ENCODE measurements at places on chromosomes 4 and X. TPM values are rescaled to one million over a fixed set of nuclear protein-coding genes. Genes with fewer than 3 reads are reported as not detected.

NLGN4X gene
- 0.11 TPM for total RNA-seq

NHSL2 gene
- total RNA-seq = 1.3 TPM

RNF128 gene
- total RNA-seq = not detected

SLC25A53 gene
- 5.1 TPM for total RNA-seq

MAGEB10 gene
- total RNA-seq = not detected

GRCh38 chr4:2963966-2964471 lies 648 bp downstream of the GRK4 start:
- no peak for DNase-seq
- H3K4me3 ChIP-seq = peak overlapping the region; percentile 87
- peaks cover 34% of the 10 kb centered on the region for H3K4me1 ChIP-seq
- no peaks in the 10 kb centered on the region for H3K36me3 ChIP-seq
- H3K27me3 ChIP-seq = no peaks in the 10 kb centered on the region

GRCh38 chrX:102835504-102836146 lies 101.4 kb upstream of the RAB40AL start:
- H3K36me3 ChIP-seq = no peaks in the 10 kb centered on the region
- no peak overlapping the region for H3K27ac ChIP-seq
- no peak overlapping the region for H3K4me3 ChIP-seq
- DNase-seq = no peak

- H3K4me3 ChIP-seq = no peak overlapping the region
- H3K27me3 ChIP-seq = no peaks in the 10 kb centered on the region
- no peak overlapping the region for H3K27ac ChIP-seq
- H3K4me1 ChIP-seq = no peaks in the 10 kb centered on the region
- no peak for DNase-seq
These were observed 17.1 kb downstream of the NAT8L start for GRCh38 chr4:2075987-2076907.

DNA sequence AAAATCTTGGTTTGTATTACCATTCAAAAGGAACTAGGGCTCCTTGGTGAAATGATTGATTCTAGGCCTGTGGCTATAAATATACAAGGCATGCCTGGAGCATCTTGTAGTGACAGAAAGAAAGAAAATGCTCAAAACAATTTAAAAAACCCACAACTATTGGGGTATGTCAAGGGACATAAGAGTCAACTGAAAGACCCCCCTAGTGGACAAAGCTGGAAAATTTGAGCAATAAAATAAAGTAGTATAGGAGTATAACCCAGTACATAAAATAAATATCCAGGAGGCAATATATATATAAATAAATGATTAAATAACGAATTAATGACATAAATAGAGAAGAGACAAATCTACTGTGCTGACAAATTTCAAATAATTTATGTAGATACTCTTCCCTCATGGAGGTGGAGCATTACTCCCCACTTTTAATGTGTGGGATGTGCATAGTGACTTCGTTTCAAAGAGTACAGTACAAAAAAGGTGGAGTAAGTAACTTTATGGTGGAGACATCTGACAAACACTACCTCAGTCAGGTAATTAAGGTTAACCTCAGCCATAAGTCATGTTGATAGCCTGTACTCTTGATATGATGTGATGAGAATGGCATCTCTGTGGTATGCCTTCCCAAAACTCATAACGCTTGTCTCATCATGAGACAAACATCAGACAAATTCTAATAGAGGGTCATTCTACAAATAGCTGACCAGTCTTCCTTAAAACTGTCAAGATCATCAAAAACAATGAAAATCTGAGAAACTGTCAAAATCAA lies 185.0 kb upstream of the GLRA2 start:
- H3K4me1 ChIP-seq = no peaks in the 10 kb centered on the region

DNA sequence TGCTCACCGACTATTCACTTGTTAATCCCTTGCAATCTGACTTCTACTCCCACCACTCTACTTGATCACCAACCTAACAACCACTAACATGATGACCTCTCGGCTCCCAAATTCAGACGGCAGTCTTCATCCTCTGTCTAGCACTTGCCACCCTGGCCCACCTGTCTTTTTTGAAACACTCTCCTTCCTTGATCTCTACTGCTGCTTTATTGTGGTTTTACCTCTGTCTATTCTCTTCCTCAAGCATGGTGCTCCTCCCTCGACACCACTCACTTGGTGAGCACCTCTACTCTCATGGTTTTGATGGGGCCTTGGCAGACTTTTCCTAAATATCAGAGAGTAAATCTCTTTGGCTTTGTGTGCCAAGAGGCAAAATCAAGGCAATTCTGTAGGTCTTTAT lies 21.7 kb upstream of the CXCR3 start:
- no peak overlapping the region for H3K4me3 ChIP-seq
- H3K27ac ChIP-seq = no peak overlapping the region
- no peaks in the 10 kb centered on the region for H3K36me3 ChIP-seq
- H3K27me3 ChIP-seq = no peaks in the 10 kb centered on the region
- peaks cover 42% of the 10 kb centered on the region for H3K4me1 ChIP-seq
- no peak for DNase-seq

DNA sequence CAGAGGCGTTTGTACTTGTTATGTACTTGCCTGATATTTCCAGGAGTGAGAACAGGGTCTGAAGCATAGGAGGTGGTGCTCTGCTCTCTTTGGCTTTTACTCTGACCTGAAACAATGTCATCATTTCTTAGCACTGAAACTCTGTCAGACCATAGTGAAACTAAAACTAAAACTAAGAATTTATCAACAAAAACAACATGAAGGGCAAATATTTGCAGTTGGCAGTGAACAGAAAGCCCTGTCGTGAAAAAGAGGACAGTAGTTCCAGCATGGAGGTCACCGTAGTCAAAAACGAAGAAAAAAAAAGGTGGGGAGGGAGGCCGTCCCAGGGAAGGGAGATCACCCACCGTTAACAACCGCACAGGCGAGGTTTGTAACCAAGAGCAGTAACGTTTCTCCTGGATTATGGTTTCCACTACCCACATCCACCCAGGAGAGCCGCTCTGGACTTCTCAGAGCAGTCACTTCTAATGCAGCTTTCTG lies 97.5 kb downstream of the ANK2 start:
- no peak overlapping the region for H3K27ac ChIP-seq
- no peaks in the 10 kb centered on the region for H3K4me1 ChIP-seq
- no peak overlapping the region for H3K4me3 ChIP-seq
- no peak for DNase-seq
- no peaks in the 10 kb centered on the region for H3K36me3 ChIP-seq
- H3K27me3 ChIP-seq = no peaks in the 10 kb centered on the region

DNA sequence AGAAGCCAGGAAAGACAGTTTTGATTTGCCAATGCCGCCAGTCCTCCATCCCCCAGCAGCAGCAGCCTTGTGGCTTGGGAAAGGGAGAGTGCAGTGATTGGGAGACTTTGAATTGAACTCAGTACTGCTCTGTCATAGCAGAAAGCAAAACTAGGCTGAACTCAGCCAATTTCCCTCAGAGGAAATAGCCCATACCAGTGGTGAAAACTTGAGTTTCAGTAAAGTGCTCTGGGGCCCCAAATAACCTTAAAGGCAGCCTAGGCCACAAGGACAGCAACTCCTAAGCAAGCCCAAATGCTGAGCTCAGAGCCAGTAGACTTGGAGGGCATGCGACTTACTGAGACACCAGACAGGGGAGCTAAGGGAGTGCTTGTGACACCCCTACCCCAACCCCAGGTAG lies 2.0 kb upstream of the PROM1 start:
- no peak overlapping the region for H3K27ac ChIP-seq
- H3K4me1 ChIP-seq = peaks cover 23% of the 10 kb centered on the region
- no peak overlapping the region for H3K4me3 ChIP-seq

DNA sequence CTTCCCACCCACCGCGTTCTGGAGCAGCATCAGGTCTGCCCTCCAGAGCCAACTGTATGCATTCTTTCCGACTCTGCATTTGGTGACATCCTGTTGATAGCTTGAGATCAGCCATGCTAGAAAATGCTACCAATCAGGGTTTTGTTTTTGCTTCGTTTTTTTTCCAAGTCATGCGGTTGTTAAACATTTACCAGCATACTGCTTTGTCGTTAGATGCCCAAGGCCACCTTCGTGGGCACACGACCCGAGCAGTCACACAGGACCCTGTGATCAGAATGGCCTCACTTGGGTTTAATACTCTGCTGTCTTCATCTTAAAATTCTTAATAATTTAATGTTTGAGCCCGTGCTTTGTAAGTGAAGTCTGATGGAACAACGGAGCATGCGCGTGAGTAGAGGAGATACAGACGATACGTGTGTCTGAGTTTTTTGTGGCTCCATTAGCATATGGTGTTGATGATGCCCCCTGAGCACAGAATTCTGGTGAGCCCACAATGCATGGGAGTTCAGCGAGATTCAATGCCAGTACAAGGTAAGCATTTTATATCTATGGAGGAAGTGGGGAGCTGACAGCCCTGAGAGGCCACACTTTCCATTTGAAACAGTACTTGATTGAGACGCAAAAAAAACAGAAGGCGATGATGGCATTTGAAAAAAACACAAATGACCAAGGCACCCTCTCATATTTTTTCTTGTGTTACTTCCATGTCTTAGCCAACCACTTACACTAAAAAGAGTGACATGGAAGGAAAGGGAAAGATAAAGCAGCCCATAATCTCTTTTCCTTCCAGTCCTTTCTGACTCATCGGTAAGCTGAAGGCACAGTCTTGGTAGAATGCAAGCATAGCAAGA lies 323.6 kb downstream of the BCOR start:
- no peak for DNase-seq
- peak overlapping the region; percentile 64 for H3K27ac ChIP-seq
- peak overlapping the region; percentile 55 for H3K4me3 ChIP-seq
- H3K36me3 ChIP-seq = no peaks in the 10 kb centered on the region

DNA sequence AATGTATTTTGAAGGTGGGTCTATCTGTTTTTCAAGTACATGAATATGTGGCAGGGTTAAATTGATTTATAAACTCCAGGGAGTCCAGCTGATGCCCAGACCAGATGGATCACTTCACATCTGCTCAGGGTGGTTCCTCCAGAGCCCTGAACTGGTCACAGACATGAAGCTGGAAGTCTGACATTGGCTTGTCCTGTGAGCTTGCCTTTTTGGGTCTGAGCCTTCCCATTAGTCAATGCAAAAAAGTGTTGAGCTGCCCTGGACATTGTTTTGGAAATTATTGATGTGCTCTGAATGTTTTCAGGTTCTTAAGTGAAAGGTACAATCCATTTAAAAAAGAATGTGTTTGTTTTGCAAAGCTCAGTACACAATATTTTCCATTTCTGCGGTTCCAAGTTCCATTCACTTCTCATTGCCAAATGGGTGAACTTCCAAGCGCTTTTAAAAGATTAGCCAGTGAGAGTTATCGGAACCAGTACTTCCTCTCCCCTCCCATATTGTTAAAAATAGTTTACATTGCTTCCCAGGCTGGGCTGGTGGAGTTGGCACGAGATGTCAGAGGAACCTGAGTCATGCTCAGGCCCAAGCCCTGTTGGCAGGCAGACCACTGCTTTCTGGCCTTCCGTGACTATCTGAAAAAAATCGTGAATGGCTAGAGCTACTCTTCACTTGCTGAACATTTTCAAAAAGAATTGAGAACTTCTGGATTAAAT lies 52.1 kb downstream of the PDGFRA start:
- H3K27ac ChIP-seq = no peak overlapping the region
- no peak overlapping the region for H3K4me3 ChIP-seq
- no peaks in the 10 kb centered on the region for H3K27me3 ChIP-seq
- no peak for DNase-seq

GRCh38 chr4:5114950-5115349 lies 63.7 kb downstream of the STK32B start:
- no peaks in the 10 kb centered on the region for H3K27me3 ChIP-seq
- H3K4me1 ChIP-seq = no peaks in the 10 kb centered on the region
- H3K36me3 ChIP-seq = no peaks in the 10 kb centered on the region
- H3K4me3 ChIP-seq = no peak overlapping the region

GRCh38 chrX:153327561-153327960 lies 6.0 kb upstream of the PNMA6F start:
- DNase-seq = no peak
- H3K36me3 ChIP-seq = no peaks in the 10 kb centered on the region

- no peaks in the 10 kb centered on the region for H3K4me1 ChIP-seq
- H3K36me3 ChIP-seq = no peaks in the 10 kb centered on the region
- no peak for DNase-seq
These were observed 8.3 kb downstream of the SLITRK2 start for GRCh38 chrX:145825896-145826295.

- DNase-seq = peak; percentile 42
- H3K27me3 ChIP-seq = no peaks in the 10 kb centered on the region
- H3K36me3 ChIP-seq = no peaks in the 10 kb centered on the region
- H3K4me3 ChIP-seq = peak within 1 kb of the TSS; percentile 97
- H3K4me1 ChIP-seq = peaks cover 7% of the 10 kb centered on the region
- H3K27ac ChIP-seq = peak within 1 kb of the TSS; percentile 98
These were observed at the start of gene STAG2 for GRCh38 chrX:123961268-123962005. Gene STAG2, plus strand, starts transcription at chrX:123961706. Its CDS starts 60,922 bp downstream, at chrX:124022628.

DNA sequence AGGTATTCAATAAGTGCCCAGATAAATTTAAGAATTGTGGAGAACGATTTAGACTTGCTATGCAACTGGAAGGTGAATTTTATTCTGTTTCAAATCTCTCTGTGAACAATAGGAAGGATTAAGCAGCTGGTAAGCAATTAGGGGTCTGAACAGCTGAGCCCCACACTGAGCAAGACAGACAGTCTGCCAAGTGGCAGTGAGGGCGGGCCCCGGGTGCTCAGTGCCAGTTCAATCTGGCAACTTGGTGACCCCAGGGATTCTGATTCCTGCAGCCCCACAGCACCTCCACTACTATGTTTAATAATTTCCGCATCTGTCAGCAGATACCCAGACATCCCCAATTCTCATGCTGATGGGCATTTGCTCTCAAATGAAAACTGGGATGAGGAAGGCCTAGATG lies 317.3 kb downstream of the PPP1R2C start:
- H3K36me3 ChIP-seq = no peaks in the 10 kb centered on the region
- no peaks in the 10 kb centered on the region for H3K27me3 ChIP-seq
- no peak overlapping the region for H3K27ac ChIP-seq
- H3K4me1 ChIP-seq = no peaks in the 10 kb centered on the region
- DNase-seq = no peak

DNA sequence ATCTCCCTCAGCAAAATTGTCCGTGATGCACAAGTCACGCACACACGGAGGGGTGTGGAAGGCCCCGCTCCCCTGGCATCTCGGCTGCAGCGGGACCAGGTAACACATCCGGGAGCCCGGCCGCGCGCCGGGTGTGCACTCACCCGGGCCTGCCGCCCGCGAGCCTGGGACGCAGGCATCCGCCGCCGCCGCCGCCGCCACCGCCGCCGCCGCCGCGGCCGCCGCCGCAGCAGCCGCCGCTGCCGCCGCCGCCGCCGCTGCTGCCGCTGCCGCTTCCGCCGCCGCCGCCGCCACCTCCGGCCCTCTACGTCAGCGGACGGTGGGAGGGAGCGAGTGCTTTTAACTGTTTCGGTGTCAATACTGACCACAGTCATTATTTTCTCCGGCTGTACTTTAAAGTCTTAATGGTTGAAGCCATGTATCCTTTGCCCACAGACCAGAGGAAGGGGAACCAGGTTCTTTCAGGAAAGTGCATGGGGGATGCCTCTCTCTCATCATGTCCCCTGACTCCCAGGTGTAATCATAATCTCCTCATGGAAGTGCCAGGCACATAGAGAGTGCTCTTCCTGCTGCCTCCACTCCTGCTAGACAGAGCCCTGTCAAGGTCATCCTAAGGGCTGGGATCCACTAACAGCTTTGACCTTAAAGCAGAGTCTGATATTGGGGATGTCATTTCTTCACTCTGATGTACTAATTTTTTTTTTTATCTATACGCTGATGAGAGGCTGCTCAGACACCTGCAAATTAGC lies 38.0 kb downstream of the MAGEE2 start:
- peaks cover 5% of the 10 kb centered on the region for H3K4me1 ChIP-seq
- no peaks in the 10 kb centered on the region for H3K27me3 ChIP-seq
- peak; percentile 44 for DNase-seq
- H3K27ac ChIP-seq = no peak overlapping the region
- no peaks in the 10 kb centered on the region for H3K36me3 ChIP-seq
